Uterus (tissue), 4 donors: ENCODE measurements at places on chromosomes 5 and 9. TPM values are rescaled to one million over a fixed set of nuclear protein-coding genes. Genes with fewer than 3 reads are reported as not detected.

DNA sequence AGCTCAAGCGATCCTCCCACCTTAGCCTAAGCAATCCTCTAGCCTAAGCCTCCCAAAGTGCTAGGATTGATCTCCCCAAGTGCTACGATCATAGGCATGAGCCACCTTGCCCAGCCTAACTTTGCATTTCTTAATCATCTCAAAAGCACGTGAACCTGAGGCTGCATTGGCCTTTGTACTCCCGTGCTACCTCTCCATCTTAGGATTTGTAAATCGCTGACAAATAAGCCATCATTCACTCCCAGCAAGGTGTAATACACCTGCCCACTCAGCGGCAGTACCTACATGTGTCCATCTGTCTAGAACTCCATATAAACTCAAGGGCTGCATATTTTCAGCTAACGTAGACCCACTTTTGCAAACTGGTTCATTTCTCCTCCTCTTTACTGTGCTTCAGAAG is 2.8 kb downstream of the ANKH start:
- H3K4me3 ChIP-seq = no peak overlapping the region
- no peak for DNase-seq
- no peak overlapping the region for H3K27ac ChIP-seq
- no peaks in the 10 kb centered on the region for H3K27me3 ChIP-seq

DNA sequence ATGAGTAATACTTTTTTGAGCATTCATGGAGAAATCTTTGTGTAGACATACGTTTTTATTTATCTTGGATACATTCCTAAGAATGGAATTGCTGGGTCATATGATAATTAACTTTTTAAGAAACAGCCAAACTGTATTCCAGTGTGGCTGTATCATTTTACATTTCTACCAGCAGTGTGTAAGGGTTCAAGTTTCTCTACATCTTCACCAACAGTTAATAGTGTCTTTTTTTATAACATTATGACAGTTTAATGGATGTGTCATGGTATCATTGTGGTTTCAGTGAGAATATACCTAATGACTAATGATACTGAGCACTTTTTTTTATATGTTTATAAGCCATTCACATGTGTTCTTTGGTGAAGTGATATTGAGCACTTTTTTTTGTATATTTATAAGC is 52.4 kb downstream of the NIPBL start:
- H3K27ac ChIP-seq = no peak overlapping the region
- H3K36me3 ChIP-seq = no peaks in the 10 kb centered on the region
- no peaks in the 10 kb centered on the region for H3K27me3 ChIP-seq
- H3K4me3 ChIP-seq = no peak overlapping the region
- DNase-seq = no peak

DNA sequence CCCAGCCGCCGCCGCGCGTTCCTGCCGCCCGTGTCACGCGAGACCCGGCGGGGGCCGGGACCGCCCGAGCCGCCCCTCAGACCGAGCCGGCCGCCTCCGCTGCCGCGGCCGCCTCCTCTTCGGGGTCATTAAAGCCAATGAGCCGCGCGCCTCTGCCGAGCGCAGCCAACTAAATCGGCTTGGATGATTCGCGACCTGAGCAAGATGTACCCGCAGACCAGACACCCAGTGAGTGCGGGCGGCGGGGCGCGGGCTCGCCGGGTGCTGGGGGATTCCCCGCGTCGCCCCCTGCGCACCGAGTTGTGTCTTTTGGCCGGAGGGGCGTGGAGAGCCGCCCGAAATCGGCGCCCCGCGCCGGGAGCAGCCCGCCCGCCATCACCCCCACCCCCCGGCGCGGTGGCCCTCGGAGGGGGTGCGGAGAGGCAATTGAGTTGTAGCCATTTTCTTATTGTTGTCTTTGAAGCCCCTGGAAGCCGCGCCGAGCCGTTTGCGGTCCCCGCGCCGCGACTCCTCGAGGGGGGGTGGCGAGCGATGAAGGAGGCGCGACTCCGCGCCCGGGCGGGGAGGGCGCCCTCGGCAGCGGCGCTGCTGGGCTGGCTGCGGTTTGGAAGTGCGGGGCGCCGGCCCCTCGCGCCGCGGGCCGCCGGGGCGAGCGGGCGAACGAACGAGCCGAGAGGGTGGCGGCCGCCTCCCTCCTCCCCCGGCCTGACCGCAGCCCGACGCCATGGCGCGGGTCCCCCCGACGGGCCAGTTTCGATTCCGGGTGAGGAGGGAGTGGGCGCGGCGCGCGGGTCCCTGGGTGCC is 1.0 kb downstream of the TLE4 start:
- H3K27me3 ChIP-seq = no peaks in the 10 kb centered on the region
- H3K4me3 ChIP-seq = peak overlapping the region; percentile 70
- H3K27ac ChIP-seq = peak overlapping the region; percentile 91
- no peaks in the 10 kb centered on the region for H3K4me1 ChIP-seq

- DNase-seq = no peak
- no peak overlapping the region for H3K27ac ChIP-seq
- H3K4me1 ChIP-seq = peaks cover 8% of the 10 kb centered on the region
- H3K4me3 ChIP-seq = no peak overlapping the region
These were observed 7.6 kb downstream of the TTC39B start for GRCh38 chr9:15299374-15299939.

GRCh38 chr9:103889989-103890388 is 204.1 kb upstream of the SMC2 start:
- no peaks in the 10 kb centered on the region for H3K27me3 ChIP-seq
- H3K27ac ChIP-seq = no peak overlapping the region
- DNase-seq = no peak
- no peaks in the 10 kb centered on the region for H3K36me3 ChIP-seq
- no peaks in the 10 kb centered on the region for H3K4me1 ChIP-seq

DNA sequence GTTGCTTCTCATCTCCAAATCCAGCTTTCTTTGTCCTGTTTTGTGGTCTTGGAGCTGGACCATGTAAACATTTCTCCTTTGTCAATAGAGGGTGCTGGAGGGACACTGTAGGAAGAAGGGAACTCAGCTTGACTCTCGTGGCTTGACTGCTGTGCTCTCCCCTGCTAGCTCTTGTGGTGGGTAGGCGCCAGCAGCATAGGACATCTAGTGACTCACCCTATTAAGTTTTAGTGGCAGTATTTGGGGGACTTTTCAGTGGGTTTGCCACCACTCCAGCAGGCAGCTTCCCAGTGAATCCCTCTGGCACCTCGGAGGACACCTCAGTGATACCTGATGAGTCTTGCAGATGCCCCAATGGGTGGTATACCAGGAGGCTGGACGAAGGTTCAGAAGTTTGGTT is 97.8 kb downstream of the TSSK1B start:
- no peaks in the 10 kb centered on the region for H3K27me3 ChIP-seq
- peak overlapping the region; percentile 56 for H3K27ac ChIP-seq
- H3K4me1 ChIP-seq = no peaks in the 10 kb centered on the region

- H3K4me1 ChIP-seq = no peaks in the 10 kb centered on the region
- H3K27me3 ChIP-seq = no peaks in the 10 kb centered on the region
- H3K27ac ChIP-seq = no peak overlapping the region
- H3K4me3 ChIP-seq = no peak overlapping the region
These were observed 1067.8 kb upstream of the EDIL3 start for GRCh38 chr5:85452322-85453025.

- no peak within 1 kb of the TSS for H3K27ac ChIP-seq
- no peak for DNase-seq
- H3K36me3 ChIP-seq = no peaks in the 10 kb centered on the region
- H3K27me3 ChIP-seq = no peaks in the 10 kb centered on the region
- no peak within 1 kb of the TSS for H3K4me3 ChIP-seq
These were observed at the start of gene GFI1B for GRCh38 chr9:132978451-132979131. Gene GFI1B, plus strand, starts transcription at chr9:132978694. Its CDS starts 7,985 bp downstream, at chr9:132986679.

DNA sequence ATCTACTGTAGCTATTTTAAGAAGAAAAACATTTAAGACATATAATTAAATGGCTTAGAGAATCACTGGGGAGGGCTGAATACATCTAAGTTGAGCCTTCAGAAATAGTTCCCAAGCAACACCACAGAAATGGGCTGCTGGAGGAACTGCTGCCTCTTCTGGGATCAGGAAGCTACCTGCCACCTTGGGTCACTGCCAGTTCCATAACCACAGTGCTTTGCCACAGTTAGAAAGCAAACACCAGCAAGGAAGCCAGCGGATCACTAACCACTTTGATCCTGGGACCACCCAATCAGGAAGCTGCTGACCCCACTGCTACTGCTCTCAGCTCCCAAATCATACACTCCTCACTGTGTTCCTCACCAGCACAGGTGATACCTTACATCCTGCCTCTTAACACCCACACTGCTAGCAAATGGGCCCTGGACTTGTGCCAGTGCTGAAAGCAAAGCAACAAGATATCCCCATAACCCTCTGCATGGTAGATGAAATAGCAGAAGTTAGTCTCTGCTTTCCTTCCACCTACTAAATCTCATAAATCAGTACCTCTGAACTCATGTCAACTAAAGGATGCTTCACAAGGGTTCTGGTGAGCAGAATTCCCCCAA is 346.9 kb downstream of the DEPDC1B start:
- no peaks in the 10 kb centered on the region for H3K27me3 ChIP-seq
- H3K27ac ChIP-seq = no peak overlapping the region
- H3K36me3 ChIP-seq = no peaks in the 10 kb centered on the region

DNA sequence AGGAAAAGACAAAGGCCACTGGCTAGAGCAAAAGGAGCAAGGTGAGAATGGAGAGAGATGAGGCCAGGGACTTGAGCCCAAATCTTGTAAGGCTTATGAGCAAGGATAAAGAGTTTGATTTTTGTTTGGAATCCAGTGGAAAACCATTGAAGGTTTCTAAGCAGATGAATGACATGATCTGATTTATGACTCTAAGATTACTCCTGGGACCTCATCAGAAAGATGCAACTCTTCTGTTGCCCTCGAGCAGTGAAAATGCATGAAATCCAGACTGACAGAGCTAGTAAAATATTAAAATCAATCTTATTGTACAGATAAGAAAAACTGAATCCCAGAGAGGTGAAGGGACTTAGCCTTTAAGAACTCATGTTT is 677 bp downstream of the MFAP3 start:
- DNase-seq = no peak
- H3K27ac ChIP-seq = peak overlapping the region; percentile 80
- peak overlapping the region; percentile 69 for H3K4me3 ChIP-seq
- peaks cover 9% of the 10 kb centered on the region for H3K4me1 ChIP-seq
- H3K36me3 ChIP-seq = no peaks in the 10 kb centered on the region

Gene PHF24
- 0.76 TPM for total RNA-seq

Gene CTXN3
- total RNA-seq = not detected

Gene MYORG
- total RNA-seq = under 0.01 TPM

Gene FER
- total RNA-seq = 19.4 TPM

Gene FAXDC2
- 30.0 TPM for total RNA-seq

Gene CDX1
- total RNA-seq = 0.77 TPM

Gene TNC
- 82.9 TPM for total RNA-seq
